NCI-H2107 (cell line): ENCODE measurements at places on chromosomes 4 and X.

DNA sequence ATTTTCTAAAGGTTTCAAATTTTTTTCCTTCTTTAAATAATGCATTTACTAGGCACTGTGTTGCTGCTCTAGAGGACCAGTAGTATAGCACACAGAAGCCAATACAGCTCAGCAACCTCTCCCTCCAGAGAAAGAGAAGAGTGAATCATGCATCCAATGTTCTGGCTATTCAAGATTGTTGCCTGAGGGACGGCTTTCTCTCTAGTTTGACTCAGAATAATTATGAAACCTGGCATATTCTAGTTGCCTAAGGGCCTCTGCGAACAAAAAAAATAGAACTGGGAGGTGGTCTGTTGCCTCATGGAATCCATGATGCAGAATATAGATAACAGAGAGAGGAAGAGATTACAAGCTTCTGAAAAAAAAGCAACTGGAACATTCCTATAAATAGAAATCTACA lies 1233.3 kb upstream of the PABPC4L start:
- DNase-seq, result no peak

DNA sequence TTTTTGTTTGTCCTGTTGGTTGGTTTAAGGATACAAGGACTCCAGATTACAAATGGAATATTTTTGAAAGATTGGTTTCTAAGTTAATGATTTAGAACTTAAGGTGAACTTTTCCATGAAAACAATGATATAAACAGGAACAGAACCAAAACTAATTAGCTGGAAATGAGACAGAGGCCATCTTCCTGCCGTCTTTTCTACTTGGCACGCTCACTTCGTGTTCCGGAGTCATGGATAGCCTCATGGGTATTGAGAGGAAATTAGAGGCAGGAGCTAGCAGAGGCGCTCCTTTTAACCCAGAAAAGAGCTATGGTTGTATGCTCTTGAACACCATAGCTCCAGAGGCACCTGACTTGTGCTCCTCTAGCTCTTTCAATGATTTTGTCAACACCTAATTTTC lies 2.4 kb downstream of the FAM241A start:
- no peak for DNase-seq

GRCh38 chr4:3871181-3871852 lies 105.1 kb downstream of the ADRA2C start:
- DNase-seq, result no peak

- DNase-seq, result no peak
These were observed 56.9 kb upstream of the GPRIN3 start for GRCh38 chr4:89364541-89364940.
